Stimulated activated CD8-positive, alpha-beta memory T cell treated with anti-CD3 and anti-CD28 coated beads, Interleukin-4, amount 100 ng/mL, for 24 hours (primary cell): ENCODE measurements at places on chromosomes 12 and 14.

- DNase-seq, result no peak
Observed at GRCh38 chr12:11144297-11144696, 9.9 kb upstream of the TAS2R30 start.

GRCh38 chr14:85363358-85363757 lies 166.6 kb upstream of the FLRT2 start:
- no peak for DNase-seq

- no peak for DNase-seq
Observed at GRCh38 chr12:13970803-13971202, 10.6 kb downstream of the GRIN2B start.

- DNase-seq, result no peak
Observed at GRCh38 chr12:121209221-121209620, 708 bp upstream of the P2RX4 start.

- no peak for DNase-seq
Observed at GRCh38 chr12:53232646-53233461, 845 bp upstream of the RARG start.

GRCh38 chr14:26594756-26595545 lies 2.9 kb downstream of the NOVA1 start:
- no peak for DNase-seq

DNA sequence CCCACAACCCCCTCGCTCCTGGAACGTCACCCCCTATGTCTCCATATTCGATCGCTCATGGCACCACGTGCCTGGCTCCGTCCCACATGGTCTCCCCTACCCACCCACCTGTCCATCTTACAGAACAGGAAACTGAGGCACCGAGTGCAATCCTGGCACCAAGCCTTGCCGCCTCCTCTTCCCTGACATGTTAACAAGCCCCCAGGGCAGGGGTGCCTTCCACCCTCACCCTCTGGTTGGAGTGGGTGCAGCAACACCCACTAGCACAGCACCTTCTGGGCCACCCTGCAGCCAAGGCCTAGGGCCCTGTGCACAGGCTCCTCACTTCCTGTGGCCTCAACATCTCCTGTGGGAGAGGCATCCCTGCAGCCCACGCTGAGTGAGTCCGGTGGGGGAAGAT lies 110.3 kb downstream of the RFLNA start:
- no peak for DNase-seq

DNA sequence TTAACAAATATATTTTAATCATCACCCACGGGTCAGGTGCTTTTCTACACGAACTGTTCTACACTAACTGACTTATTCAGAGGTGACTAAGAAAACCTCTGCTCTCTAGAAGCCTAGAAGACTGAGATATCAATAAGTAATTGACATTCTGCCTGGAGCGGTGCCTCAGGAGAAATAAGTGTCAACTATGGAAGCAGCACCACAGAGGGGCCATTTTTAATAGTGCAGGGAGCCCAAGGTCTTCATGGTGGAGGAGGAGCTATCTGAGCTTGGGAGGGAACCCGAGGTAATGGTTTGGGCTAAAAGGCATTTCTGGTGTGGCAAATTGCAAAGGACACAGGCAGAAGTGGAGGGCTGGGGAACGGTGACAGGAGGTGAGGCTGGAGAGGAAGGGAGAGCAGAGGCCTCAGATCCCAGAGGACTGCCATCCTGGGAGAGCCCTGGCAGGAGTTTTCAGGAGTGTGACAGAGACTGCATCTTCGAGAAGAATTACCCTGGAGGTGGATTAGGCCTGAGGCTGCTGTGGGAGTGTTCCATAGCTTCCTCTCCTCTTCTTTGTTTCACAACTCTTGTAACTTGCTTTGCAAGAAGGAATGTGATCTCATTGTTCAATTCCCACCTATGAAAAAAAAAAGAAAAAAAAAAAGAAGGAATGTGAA lies 123.1 kb downstream of the NPAS3 start:
- DNase-seq, result no peak

DNA sequence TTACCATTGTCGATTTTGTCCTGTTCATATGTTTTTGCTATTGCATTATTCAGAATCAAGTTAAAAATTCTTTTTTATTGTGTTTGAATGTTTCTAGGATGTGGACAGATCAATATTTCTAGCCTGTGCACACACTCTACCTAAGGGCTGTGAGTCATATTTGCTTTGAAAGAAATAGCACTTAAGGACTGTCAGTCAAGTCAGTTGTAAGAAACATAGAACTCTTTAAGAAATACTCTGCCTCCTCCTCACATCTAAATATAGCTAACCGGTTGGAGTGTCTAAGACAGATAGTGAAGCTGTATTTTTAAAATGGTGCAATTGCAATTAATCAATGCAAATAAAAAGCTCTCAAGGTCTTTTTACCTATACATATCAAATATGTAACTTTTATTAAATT lies 17.9 kb upstream of the MGST1 start:
- DNase-seq, result no peak

- DNase-seq, result no peak
Observed at GRCh38 chr12:123047289-123047688, 66.8 kb downstream of the ARL6IP4 start.

- DNase-seq, result no peak
Observed at GRCh38 chr14:64646103-64646502, 58.1 kb upstream of the PLEKHG3 start.

DNA sequence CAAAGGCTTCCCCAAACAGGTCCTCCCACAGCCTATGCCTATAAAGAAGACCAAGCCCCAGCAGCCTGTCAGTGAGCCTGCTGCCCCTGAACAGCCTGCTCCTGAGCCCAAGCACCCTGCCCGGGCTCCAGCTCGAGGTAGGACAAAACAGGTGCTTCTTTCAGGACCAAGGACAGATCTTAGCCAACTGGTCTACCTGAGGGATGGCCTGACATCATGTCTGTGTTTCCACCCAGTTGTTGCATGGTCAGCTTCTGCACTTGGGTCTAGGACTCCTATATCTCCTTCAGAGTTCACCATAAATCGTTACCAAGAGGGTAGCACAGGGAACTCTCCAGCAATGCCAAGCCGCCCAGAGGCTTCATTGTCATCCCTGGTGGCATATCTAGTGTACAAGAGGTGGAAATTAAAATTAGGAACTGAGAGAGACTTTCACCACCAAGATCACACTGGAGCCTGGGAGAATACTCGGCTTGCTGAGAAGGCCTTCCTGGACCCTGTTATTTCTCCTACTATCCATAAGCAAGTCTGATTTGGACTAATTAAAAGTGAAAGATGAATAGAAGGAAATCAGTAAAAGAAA lies 38.2 kb upstream of the OAS1 start:
- DNase-seq, result no peak

DNA sequence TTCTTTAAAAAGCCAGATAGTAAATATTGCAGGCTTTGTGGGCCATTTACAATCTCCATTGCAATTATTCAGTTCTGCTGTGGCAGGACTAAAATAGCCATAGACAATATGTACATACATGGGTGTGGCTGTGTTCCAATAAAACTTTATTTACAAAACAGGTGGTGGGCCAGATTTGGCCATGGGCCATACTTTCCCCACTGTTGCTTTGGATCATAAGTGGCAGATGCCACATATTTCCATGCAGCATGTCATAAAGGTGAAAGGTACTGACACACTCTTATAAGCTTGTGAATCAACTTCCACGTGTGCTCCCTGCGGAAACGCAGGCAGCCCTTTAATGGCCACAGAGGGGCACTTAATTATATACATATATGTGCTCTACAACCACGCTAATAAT lies 244.4 kb upstream of the FOXN3 start:
- no peak for DNase-seq

GRCh38 chr14:67517083-67517482 lies 16.0 kb upstream of the PLEKHH1 start:
- DNase-seq, result no peak

DNA sequence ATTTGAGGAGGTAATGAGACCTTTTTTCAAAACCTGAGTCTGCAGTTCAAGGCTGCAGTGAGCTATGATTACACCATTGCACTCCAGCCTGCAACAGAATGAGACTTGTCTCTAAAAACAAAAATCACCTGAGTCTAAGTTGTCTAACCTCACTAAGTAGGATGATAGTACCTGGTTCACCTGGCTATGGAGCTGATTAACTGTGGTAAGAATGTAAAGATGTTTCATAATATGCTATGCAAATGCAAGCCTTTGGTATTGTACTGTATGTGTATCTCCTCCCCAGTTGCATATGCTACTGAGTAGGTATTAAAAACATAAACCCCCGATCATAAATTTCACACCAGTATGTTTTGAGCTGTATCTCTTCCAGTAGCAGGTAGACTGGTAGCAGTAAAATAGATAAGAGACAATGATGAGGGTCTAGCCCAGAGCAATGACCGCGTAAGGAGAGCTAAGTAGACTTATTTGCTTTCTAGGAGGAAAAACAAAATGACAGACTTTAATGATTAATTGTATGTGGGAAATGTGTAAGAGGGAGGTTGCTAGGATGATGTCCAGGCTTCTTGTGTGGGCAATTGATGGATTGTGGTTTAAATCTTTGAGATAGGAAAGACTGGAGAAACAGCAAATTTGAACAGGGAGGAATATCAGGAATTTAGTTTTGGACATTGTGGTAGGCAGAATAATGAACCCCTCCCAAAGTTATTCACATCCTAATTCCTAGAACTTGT lies 41.6 kb upstream of the EGLN3 start:
- DNase-seq, result no peak

DNA sequence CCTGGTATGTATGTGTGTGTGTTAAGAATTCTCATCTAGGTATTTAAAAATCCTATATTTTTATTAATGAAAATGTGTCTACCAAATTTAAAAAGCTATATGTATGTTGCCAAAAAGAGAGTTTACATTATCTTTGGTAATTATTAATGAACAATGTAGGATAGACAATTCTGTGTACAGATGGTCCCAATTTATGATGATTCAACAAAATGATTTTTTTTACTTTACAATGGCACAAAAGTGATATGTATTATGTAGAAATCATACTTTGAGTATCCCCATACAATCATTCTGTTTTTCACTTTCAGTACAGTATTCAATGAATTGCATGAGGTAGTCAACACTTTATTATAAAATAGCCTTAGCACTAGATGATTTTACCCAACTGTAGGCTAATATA lies 39.4 kb downstream of the IRAK3 start:
- DNase-seq, result no peak

DNA sequence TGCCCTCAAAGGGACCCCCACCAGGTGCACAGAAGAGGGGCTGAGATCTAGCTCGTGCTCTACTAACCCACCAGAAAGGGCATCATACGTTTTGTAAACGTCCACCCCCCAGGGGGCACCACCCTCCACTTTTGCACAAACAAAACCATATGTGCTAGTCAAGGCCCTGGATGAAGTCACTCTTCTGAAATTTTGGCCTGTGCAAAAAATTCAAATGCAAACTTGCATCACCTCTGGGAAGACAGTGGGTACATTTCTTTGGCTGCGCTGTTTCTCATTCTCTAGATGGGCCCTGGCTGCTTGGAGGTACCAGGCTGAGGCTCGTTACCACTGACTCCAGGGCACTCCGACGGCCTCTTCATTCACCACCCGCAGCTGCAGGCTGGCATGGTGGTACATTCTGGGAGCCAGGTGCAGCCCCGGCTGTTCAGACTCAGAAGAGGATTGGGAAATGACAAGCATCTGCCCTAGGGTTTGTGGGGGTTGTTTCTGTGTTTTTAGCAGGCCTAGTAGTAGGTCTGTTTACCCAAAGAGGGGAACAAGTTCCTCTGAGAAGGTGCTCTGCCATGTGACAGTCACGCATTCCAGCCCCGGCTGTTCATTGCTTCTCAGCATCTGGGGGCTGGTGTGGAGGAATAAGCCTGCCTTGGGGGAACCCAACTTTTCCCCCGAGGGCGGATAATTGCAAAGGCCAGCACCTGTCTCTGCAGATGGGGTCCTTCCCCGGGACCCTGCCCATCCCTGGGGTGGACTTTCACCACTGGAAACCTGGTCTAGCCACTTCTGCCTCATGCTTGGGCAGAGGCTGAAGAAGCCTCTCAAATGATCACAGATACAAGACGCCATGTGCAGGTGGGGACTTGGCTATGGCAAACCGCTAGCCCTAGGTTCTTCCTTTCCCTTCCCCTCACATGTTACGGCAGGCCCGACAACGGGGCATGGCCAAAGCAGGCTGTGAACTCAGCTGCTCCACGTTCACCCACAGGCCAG lies 147.6 kb downstream of the DPF3 start:
- no peak for DNase-seq

DNA sequence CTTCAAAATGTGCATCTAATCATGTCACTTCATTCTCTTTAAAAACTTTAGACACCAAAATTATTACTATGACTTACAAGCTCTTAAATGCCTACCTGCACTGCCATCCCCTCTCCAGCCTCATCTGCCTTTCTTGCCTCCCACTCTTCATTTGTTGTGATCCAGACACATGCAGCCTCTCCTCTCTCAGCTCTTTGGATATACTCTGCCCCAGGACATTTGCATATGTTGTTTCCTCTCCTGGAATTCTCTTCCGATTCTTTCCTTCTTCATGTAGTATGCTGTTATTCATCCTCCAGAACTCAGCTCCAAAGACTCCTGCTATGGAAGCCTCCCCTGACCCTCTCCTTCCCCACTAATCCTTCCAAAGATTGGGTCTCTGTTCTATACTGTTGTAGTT lies 197.6 kb downstream of the ANO4 start:
- no peak for DNase-seq

- no peak for DNase-seq
Observed at GRCh38 chr14:31194661-31195060, 12.9 kb downstream of the HECTD1 start.

DNA sequence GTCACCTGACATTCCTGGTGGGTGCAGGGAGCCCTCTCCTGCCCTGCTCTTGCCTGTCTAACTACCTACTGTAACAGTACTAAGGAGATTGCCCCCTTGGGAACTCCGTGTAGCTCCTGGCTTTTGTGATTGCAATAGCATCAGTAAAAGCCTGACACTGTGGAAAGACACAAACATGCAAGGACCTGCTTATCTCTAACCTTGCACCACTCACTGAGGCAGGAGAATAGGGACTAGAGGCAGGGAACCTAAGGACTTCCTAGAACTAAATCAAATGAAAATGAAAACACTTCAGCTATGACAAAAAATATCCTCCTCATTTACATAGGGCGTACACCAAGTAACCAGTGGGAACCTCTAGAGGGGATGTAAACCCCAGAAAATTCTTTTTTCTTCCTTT lies 28.5 kb downstream of the TUBA1A start:
- DNase-seq, result no peak

- no peak for DNase-seq
Observed at GRCh38 chr12:24681570-24681969, 267.3 kb downstream of the BCAT1 start.

DNA sequence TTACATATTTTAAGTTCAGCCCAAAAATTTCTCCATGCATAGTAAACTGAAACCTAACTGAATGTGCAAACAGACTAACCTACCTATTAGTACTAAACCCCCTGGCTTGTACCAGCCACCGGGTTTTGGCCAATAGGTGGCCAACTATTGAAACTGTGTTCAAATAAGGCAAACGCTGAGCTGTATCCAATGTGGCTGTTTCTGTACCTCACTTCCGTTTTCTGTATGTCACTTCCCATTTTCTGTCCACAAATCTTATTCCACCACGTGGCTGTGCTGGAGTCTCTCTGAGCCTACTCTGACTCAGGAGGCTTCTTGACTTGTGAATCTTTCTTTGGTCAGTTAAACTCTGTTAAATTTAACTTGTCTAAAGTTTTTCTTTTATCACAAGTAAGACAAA lies 6.0 kb upstream of the FBXO34 start:
- no peak for DNase-seq
